CD4-positive, CD25-positive, alpha-beta regulatory T cell (primary cell): ENCODE measurements at places on chromosomes 5 and 9. TPM values are rescaled to one million over a fixed set of nuclear protein-coding genes. Genes with fewer than 3 reads are reported as not detected.

Gene MRPL41
- 43.1 TPM for polyA plus RNA-seq

DNA sequence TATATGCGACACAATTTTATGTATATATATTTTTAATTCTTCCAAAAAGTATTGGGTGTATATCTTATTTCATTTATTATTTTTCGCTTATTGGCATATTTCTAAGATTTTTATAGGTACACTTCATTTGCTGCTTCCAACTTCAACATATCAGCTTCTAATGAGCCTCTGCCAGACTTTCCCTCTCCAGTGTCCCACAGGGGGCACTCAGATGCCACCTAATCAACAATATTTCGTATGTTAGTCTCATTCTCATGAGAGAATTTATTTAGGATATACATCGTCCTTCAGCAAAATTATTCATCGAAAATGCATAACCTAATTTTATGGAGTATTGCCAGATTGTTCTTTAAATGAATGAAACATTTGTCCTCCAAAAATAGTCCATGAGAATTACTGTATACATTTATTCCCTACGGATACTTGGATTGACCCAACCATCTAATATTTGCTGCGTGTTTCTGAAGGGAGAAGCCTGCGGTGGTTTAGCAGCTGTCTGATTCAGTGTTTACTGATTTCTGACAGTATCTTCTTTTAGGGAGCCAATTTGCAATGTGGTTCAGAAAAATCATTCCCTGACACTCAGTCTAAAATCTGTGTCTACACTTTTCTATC, 100.6 kb upstream of the SELENOP start:
- DNase-seq: peak; percentile 63
- H3K36me3 ChIP-seq: no peaks in the 10 kb centered on the region

DNA sequence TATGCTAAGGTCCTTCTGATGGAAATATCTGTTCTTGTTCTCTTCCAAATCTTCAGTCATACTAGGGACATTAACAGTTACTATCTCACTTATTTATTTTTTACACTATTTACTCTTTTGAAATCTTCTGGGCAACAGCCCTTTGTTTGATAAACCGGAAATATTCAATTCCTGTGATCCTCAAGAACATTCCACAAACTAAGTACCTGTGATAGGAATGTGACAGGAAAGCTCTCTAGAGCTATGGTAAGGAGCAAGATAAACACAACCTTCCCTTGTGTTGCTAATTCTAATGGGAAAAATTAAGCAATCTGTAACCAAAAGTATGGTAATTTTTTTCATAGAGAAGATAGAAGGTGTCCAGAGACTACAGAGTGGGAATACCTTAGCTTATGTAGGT, 22.0 kb upstream of the ANKRD34B start:
- no peak overlapping the region for H3K27ac ChIP-seq
- H3K27me3 ChIP-seq: peaks cover 4% of the 10 kb centered on the region
- no peak overlapping the region for H3K4me3 ChIP-seq
- H3K36me3 ChIP-seq: no peaks in the 10 kb centered on the region

DNA sequence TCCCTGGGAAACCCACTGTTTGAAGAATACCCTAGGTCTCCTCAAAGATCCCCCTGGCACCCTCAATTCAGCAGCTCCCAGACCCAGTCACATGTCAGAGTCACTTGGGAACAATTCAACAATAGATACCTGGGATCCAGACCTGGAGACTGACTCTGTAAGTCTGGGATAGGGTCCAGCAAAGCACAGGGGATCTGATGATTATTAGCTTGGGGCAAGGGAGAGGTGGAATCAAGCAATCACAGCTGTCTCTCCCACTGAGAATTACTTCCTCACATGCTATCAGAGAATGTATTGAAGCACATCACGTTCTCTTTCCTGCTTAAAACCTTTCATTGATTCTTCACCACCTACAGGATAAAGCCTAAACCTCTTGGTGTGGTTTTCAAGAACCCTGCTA, 5.9 kb downstream of the FAM193B start:
- peaks cover 18% of the 10 kb centered on the region for H3K36me3 ChIP-seq
- H3K27me3 ChIP-seq: no peaks in the 10 kb centered on the region
- no peak for DNase-seq
- no peak overlapping the region for H3K4me3 ChIP-seq
- H3K27ac ChIP-seq: no peak overlapping the region

Gene NR4A3
- polyA plus RNA-seq: 0.41 TPM

Gene SPINK13
- polyA plus RNA-seq: not detected

GRCh38 chr5:30401479-30402058, 791.9 kb upstream of the CDH6 start:
- no peaks in the 10 kb centered on the region for H3K36me3 ChIP-seq
- no peaks in the 10 kb centered on the region for H3K27me3 ChIP-seq
- H3K27ac ChIP-seq: no peak overlapping the region
- DNase-seq: no peak
- H3K4me3 ChIP-seq: no peak overlapping the region

Gene ARL15
- polyA plus RNA-seq: 16.5 TPM

GRCh38 chr9:84880835-84881234, 211.3 kb downstream of the NTRK2 start:
- H3K27me3 ChIP-seq: no peaks in the 10 kb centered on the region
- no peak overlapping the region for H3K4me3 ChIP-seq
- H3K36me3 ChIP-seq: no peaks in the 10 kb centered on the region
- H3K4me1 ChIP-seq: no peaks in the 10 kb centered on the region
- no peak overlapping the region for H3K27ac ChIP-seq

- H3K27ac ChIP-seq: no peak overlapping the region
- no peaks in the 10 kb centered on the region for H3K27me3 ChIP-seq
- H3K4me3 ChIP-seq: no peak overlapping the region
These were observed 11.7 kb downstream of the FIBCD1 start for GRCh38 chr9:130927338-130927737.

DNA sequence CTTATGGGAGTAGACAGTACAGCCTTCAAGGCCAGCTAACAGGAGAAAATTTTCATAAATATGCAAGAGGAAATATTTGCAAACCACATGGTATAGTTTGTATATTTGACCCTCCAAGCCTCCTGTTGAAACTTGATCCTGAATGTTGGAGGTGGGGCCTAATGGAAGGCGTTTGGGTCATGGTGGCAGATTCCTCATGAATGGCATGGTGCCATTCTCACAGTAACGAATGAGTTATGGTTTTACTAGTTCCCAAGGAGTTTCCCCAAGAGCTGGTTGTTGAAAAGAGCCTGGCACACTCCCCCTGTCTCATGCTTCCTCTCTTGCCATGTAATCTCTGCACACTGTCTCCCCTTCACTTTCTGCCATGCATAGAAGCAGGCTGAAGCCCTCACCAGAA, 3.3 kb upstream of the PAIP1 start:
- H3K4me1 ChIP-seq: peaks cover 15% of the 10 kb centered on the region
- DNase-seq: no peak
- no peaks in the 10 kb centered on the region for H3K36me3 ChIP-seq
- H3K4me3 ChIP-seq: no peak overlapping the region
- H3K27me3 ChIP-seq: no peaks in the 10 kb centered on the region

Gene PCSK1
- not detected for polyA plus RNA-seq

GRCh38 chr5:40958811-40959210, 49.5 kb downstream of the C7 start:
- no peak overlapping the region for H3K27ac ChIP-seq
- H3K4me1 ChIP-seq: no peaks in the 10 kb centered on the region
- H3K27me3 ChIP-seq: no peaks in the 10 kb centered on the region
- H3K4me3 ChIP-seq: no peak overlapping the region
- DNase-seq: no peak

GRCh38 chr5:32138839-32139493, 35.2 kb downstream of the GOLPH3 start:
- no peak for DNase-seq
- peaks cover 15% of the 10 kb centered on the region for H3K36me3 ChIP-seq
- H3K4me1 ChIP-seq: peaks cover 8% of the 10 kb centered on the region
- no peak overlapping the region for H3K4me3 ChIP-seq
- H3K27me3 ChIP-seq: no peaks in the 10 kb centered on the region

DNA sequence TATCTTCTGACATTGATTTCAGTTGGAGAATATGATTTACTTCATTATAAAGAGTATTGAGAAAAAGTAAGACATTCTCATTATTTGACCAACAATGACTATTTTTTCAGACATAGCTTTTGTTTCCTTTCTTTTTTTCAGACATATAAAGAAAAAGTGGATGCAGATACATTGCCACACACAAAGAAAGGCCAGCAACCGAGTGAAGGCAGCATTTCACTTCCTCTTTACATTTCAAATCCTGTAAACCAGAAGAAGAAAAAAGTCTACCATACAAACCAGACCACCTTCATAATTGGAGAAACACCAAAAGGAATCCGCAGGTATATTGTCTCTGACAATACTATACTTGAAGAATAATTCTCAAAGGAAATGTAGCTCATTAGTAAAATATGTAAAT, 128.9 kb downstream of the ERCC6L2 start:
- no peak overlapping the region for H3K27ac ChIP-seq
- no peaks in the 10 kb centered on the region for H3K27me3 ChIP-seq
- H3K36me3 ChIP-seq: peaks cover 24% of the 10 kb centered on the region
- H3K4me1 ChIP-seq: peaks cover under 1% of the 10 kb centered on the region

Gene BNIP1
- polyA plus RNA-seq: 17.7 TPM

DNA sequence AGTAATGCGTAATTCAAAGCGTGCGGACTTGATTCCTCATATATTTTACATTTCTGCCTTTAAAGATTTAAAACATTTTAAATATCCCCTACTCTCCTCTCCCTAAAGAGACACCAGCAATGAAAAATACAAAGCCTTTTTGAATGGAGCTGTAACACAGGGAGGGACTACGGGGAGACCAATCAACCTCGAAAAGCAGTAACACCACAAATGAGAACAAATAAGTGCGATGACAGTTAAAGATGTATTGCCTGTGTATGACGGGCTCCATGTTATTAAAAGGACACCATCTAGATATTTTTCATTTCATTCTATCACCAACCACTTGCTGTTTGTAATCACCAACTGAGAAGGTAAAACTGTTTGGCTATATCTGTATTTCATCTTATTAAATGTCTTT, 230.3 kb upstream of the TBCA start:
- no peaks in the 10 kb centered on the region for H3K27me3 ChIP-seq
- no peak for DNase-seq
- H3K36me3 ChIP-seq: peaks cover 14% of the 10 kb centered on the region
- H3K4me1 ChIP-seq: no peaks in the 10 kb centered on the region
- no peak overlapping the region for H3K4me3 ChIP-seq

Gene PCDHGB3
- not detected for polyA plus RNA-seq

DNA sequence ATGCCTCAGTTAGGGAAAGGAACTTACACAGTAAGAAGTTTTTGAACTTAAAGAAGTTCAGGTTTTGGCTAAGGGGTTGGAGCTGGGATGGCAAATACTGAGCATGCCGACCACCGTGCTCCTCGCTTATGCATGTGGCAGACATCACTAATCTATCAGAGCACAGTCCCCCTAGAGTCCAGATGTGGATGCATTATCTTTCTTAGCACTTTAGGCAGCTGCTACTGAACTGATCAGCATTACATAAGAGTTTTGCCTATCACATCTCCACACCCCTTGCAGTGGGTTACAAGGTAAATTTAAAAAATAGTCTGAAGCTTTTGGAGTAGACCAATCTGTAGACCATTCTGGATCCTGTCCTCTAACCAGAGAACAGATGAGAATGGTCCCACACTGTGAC, 22.4 kb downstream of the MACIR start:
- DNase-seq: no peak
- H3K4me3 ChIP-seq: no peak overlapping the region
- H3K36me3 ChIP-seq: peaks cover 9% of the 10 kb centered on the region
- H3K27me3 ChIP-seq: no peaks in the 10 kb centered on the region
- no peaks in the 10 kb centered on the region for H3K4me1 ChIP-seq

Gene FAXDC2
- not detected for polyA plus RNA-seq

Gene SPEF2
- polyA plus RNA-seq: 1.6 TPM

DNA sequence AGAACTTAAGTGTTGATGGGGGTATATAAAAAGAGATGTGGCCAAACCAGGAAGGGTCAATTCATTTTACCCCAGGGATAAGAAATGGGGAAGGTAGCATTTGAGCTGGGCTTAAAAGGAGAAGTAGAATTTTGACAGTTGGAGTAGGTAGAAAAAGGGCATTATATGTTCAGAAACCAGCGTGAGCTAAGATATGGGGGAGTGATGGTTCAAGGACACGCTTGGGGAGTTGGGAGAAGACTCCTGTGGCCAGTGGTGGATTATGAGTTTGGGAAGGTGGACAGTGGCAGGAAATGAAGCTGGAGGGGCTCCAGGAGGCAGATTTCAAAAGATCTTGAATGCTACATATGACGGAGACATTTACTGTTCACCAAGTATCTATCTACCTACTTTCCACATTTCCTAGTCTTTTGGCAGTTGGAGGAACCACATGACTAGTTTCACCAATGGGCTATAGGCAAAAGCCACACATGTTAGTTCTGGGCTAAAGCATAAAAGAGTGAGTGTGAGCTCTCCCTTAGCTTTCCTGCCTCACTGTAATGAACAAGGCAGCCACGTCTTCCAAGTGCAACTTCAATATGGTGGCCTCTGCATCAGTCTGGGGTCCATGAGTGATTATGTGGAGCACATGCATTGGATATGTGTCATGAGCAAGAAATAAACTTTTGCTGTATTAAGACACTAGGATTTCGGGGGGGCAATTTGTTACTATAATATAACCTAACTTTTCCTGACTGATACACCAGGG, 15.7 kb upstream of the GSN start:
- no peaks in the 10 kb centered on the region for H3K36me3 ChIP-seq
- no peak for DNase-seq
- no peak overlapping the region for H3K4me3 ChIP-seq
- H3K27me3 ChIP-seq: no peaks in the 10 kb centered on the region
- no peaks in the 10 kb centered on the region for H3K4me1 ChIP-seq

Gene TGFBI
- 1.5 TPM for polyA plus RNA-seq

DNA sequence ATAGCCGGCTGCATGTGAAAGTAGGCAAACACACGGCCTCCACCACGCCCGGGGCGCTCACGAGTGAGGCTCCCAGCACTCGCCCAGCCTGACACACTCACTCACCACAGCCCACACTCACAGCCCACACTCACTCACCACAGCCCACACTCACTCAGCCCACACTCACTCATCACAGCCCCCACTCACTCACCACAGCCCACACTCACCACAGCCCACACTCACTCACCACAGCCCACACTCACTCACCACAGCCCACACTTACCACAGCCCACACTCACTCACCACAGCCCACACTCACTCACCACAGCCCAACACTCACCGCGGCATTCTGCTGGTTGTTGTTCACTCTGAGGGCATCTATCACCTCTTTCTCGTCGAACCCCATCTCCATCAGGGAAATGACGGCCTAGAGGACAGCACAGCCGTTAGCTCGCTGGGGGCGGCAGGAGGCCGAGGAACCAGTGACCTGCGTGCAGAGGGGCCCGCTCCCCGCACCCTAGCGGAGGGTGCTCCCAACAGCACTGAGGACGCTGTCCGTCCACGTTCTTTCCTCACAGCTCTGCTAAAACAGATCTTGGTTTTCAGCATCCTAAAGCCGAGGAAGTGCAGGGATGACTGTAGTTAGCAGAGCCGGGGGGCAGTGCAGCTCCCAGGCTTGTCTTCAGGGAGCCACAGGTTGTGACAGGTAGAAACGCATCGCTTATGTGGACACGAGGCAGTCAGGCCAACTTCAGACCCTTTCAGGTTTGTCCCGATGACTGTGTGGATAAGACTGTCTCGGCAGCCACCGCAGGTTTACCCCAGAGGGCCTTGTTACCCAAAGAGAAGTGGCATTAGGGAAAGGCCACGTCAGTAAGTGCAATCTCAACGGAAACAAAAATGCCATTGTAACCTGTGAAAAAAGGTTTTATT, 21.6 kb downstream of the UBAC1 start:
- H3K4me1 ChIP-seq: no peaks in the 10 kb centered on the region
- peak; percentile 37 for DNase-seq
- peak overlapping the region; percentile 33 for H3K27ac ChIP-seq

- no peak overlapping the region for H3K27ac ChIP-seq
- H3K4me1 ChIP-seq: peaks cover 7% of the 10 kb centered on the region
- H3K4me3 ChIP-seq: no peak overlapping the region
- no peak for DNase-seq
- H3K27me3 ChIP-seq: no peaks in the 10 kb centered on the region
These were observed 296.9 kb downstream of the TLE4 start for GRCh38 chr9:79868567-79869189.
